Activated T-helper 9 cell treated with anti-CD3 and anti-CD28 coated beads, Interleukin-2, amount 50 U/mL, for 16 hours (primary cell): ENCODE measurements at places on chromosomes 5 and 9.

DNA sequence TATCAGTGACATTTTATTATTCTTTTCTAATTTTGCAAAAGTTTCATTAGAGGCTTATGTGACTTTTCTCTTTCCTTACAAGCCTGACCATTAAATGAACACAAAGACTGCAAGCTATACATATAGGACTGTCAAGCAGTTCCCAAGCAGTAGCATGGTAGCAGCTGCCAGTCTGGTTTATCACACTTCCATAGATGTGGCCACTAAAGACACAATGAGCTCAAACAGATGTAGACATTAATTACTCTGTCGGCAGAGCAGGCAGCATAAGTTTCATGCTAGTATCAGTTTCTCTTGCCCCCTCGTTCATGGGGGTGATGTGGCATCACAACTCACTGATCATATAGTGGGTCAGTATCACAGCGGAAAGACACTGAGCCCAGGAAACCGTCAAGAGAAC is 89.5 kb downstream of the CDH10 start:
- no peak for DNase-seq

DNA sequence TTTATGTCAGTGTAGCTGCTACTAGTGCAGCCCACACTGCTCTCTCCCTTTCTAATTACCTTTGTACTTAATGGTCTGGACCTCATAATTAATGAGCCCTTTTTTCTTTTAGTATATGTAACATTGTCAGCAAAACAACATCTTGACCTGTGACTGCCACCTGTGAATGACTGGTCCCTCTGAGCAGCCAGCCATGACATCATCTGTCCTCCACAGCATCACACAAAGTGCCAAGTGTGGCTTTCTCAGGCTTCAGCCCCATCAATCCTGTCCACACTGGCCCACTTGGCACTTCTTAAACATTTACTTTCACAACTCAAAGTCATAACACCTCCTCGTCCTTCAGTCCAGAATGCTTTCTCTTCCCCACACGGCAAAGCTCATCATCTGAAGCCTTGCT is 104.7 kb downstream of the GPR21 start:
- DNase-seq: no peak

- no peak for DNase-seq
These were observed 3.6 kb downstream of the PSMB7 start for GRCh38 chr9:124411514-124412227.

- DNase-seq: no peak
These were observed 23.1 kb downstream of the PAX5 start for GRCh38 chr9:37010976-37011375.

DNA sequence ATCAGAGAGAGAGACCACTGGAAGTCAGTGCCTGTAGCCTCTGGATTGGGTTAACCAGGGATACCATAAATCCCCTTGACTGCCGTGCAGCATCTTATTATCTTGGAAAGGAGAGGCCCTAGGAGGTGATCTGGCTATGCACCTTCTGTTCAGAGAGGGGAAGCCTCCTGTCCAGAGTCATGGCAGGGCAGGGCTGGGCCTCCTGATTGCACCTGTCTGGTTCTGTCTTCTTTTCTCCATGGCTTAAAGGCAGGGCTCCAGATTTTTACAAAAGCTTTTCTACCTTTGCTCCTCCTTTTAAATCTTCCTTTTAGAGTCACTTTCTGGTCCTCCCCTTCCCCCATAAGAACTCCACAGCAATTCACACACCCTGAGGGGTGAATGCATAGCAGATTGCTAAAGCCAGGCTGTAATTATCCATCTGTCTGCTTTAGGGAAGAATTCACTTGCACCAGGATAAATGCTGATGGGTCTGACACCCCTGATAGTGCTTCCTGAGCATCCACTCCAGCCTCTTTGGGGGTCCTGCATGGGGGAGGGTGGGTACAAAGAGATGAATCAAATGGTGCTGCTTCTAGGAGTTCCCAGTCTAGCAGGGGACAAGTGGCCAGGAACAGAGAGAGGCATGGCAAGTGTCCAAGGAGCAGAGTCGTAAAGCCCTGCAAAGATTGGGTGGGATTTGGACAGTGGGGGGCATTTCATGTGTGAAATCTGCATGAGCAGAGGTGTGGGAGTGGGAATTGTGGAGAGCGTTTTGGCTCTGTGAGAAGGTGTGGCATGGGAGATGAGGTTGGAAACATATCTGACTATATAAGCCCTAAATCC is 141.3 kb upstream of the ALDH1B1 start:
- no peak for DNase-seq

DNA sequence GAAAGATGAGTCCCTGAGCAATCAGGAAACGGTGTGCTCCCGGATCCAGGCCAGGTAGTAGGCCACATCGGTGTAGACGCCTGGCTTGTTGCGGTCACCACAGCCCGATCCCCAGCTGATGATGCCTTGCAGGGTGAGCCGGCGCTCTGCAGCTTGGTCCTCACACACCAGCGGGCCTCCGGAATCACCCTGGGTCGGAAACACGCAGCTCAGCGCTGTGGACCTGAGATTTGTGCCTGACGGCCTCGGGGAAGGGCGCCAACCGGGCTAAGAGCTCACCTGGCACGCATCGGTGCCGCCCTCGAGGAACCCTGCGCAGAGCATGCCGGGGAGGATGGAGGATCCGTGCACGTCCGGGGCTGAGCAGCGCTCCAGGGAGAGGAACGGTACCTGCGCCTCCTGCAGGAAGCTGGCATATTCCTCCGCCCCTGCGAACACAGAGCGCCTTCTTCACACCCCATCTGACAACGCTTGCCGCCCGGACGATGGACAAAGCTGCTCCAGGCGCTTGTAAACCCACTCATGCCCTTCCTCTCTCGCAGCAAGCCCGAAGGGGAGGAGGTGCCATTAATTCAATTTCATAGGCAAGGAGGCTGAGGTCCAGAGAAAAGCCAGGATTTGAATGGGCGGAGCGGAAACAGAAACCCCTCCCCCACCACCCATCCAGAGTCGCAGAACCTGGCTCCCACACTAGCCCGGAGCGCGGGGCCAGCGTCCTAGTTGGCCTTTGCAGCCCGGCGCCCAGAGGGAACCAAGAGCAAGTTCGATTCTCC is 2.0 kb upstream of the PFN3 start:
- DNase-seq: peak; percentile 65

- no peak for DNase-seq
These were observed 58.2 kb downstream of the EFNA5 start for GRCh38 chr5:107612541-107612940.

- no peak for DNase-seq
These were observed 3.8 kb downstream of the FGF10 start for GRCh38 chr5:44385291-44385900.

DNA sequence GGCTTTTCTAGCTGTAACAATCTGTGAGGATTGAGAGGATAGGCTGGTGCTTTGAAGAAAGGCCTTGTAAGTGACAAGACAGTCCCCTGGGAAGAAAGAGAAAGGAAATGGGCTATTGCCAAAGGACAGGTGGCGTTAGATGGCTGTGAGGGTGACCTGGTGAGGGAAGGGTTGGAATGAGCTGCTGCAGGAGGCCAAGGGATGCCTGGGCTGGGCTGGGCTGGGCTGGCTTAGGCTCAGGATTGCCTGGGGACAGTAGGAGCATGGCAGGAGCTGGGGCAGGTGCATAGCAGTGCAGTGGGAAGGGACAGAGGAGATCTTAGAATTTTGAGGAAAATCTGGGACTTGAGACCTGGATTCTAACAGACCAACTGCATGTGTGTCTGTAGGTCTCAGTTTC is 9.7 kb upstream of the MYOZ3 start:
- no peak for DNase-seq

GRCh38 chr9:83656952-83657351 is 34.0 kb downstream of the IDNK start:
- no peak for DNase-seq

DNA sequence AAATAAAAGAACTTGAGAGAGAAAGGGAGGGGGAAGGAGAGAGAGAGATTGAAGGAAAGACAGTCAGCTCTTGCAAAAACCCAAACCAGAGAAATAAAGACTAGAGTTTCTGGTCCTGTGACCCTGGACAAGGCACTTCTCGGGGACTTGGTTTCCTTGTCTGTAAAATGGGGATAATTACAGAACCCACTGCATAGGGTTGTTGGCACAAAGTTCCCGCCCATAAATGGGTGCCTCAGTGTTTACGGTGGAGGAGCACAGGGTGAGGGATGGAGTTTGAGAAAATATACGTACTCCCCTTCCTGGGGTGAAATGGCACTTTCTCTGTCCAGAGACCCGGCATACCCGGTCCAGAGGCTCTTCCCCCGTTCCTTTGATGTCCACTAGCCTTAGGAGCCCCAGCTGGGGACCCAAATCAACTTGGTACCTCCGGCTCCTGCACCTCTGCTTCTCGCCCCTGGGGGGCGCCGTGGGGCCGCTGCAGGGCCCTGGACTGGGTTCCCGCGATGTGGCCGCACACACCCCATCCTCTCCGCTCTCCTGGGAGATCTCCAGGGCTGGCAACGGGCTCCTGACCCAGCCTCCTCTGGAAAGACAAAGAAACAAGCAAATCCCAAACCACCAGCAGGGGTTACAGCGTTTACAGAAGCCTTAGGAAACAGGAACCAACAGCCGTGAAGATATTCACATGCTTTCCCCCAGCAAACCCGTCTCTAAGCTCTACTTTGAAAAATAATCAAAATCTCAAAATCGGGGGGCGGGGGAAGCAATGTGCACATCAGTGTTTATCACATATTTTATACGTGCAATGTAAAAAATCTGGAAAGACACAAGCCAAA is 26.3 kb downstream of the PTGES start:
- DNase-seq: peak; percentile 30
